Kidney glomerular epithelial cell (primary cell): ENCODE measurements at places on chromosomes 2 and 18.

GRCh38 chr18:31429623-31430022 is 17.9 kb upstream of the DSG3 start:
- DNase-seq = no peak

DNA sequence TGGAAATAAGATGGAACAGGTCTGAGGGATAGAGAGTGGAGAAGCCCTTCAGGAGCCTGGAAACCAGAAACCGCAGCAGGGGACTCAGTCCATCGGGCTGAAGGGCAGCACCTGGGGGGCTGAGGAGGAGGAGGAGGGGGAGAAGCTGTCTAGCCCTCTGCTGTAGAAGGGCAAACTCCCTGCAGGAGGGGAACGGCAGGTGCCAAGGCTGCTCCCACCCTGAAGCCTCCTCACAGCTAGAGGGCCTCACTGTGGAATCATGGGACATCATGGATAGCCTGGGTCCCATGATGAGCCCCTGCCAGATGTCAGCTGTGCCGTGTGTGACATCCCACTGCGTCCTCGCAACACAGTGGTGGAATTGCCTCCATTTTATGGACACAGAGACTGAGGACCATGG is 435 bp downstream of the MYO7B start:
- DNase-seq = no peak

- DNase-seq = no peak
Measured at GRCh38 chr2:464562-465309, 176.8 kb upstream of the ALKAL2 start.

DNA sequence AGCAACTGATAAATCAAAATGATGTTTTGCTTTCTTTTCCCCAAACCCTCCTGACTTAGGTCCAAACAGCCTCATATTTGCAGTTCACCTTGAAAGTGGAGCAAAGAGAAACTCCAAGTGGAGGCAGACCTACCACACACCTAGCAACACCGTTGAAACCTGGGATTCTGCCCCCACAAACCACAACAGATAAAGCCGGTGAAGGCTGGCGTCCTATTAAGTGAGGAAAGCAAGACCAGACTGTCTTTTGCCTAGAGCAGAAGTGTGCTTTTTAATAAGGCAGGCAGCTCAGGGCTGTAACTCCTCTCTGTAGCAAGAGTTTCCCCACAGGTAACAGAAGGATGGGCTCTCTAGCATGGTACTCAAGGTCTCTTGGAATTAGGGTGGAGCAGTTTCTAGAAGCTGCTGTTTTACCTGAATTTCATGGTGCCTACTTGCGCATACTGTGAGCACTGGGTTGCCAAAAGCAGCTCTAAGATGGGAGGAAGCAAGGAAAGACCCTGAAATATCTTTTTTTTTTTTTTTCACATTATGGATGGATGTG is 336.9 kb downstream of the BCL11A start:
- DNase-seq = no peak

- no peak for DNase-seq
Measured at GRCh38 chr18:50218432-50219197, 23.7 kb upstream of the MYO5B start.

DNA sequence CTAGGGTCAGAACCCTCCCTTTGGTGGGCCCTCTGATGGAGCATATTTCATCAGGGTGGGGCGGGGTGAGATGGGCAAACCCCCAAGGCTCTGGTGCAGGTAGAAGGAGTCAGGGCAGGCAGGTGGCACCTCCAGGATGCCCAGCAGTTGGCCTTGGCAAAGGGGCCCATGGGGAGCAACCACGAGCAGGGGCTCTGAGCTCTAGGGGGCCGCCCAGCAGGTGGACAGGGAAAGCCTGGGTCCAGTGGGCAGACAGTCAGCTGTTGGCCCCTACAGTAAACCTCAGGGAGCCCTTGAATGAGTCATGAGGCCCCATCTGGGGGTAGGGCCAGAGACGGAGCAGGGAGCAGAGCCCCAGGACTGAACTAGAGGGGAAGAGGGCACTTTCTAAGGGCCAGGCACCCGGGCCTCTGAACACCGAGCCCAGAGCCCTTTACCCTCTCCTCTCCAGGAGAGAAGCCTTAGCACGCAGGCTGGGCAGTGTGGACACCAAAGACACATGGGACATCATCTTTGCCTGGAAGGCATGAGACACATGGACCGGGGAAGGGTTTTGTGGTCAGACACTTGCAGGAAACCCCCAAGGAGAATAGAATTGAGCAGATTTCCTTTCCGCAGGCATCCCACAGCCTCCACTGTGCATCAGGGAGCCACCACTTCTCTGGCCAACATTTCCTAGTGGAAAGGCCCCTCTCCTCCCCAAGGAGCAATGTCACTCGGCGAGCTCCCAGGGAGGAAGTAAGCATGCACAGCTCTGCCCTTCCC is 257.3 kb downstream of the GLI2 start:
- DNase-seq = no peak

DNA sequence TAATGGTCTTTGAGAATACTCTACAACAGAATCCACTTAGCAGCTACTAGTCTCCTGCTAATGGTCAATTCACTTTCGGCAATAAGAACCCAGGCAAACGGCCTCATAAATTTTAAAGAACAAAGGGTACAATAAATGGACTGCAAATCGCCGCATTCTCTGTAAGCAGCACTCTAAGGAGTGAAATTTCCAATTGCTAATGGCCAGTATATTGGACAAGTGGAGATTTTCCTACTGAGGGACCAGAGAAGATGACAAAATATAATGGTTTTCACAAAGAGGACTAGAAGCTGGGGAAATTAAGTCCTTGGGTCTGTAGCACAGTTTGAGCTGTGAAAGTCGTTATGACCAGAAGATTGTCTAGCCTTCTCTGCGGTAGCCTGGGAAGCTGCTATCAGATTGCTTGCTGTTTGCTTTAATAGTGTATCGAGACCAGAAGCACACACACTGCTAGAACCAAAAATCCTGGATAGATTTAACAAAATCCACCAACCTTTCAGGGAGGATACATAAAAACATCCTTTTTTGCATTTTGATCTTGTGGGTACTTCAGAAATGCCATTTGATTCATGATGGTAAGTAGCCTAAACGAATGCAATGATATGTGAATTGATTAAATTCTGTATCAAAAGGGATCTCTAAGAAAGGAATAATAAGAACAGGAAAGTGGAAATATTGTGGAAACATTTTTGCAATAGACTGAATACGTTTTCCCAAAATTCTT is 53.6 kb upstream of the ATP8B1 start:
- DNase-seq = no peak

DNA sequence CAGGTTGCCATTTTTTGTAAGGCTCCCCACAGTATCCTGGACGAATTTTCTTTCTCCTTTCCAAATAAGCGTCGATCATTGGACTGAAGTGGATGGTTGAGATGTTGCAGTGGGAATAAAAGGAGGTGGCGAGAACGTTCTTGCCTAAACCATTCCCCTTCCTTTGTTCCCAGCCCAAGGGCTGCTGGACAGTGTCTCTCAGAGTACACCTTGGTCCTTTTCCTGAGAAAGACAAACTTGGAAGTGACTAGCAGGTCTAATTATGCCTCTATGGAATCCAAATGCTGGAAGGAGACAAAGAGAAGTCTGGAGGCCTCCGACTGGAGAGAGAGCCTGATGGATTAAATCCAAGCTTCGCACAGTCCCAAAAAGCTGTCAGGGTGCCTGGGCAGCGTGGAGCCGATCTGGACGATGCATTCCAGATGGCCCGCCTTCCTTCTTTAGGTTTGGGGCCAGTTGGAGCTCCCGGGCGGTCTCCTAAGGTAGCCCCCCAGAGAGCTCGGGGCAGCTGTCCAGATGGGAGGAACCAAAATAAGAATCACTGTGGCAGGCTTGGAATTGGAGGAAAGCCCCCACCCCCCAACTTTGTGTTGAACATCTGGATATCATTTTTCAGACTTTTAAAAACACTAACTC is 186.8 kb downstream of the TMEM247 start:
- no peak for DNase-seq

- DNase-seq = no peak
Measured at GRCh38 chr2:214630402-214631045, 179.0 kb downstream of the BARD1 start.

GRCh38 chr18:393574-393957 is 106.9 kb downstream of the COLEC12 start:
- no peak for DNase-seq

DNA sequence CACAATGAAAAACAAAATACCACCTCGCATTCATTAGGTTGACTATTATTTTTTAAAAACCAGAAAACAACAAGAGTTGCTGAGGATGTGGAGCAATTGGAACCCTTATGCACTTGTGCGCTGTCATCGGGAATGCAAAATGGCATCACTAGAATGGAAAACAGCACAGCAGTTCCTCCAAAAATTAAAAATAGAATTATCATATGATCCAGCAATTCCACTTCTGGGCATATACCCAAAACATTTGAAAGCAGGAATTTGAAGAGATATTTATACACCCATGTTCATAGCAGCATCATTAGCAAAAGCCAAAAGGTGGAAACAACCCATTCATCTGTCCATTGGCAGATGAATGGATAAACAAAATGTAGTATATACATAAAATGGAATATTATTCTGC is 11.9 kb upstream of the NMUR1 start:
- DNase-seq = no peak

- no peak for DNase-seq
Measured at GRCh38 chr2:186980787-186981550, 132.0 kb upstream of the ZSWIM2 start.

GRCh38 chr2:224136396-224136795 is 97.3 kb upstream of the SERPINE2 start:
- DNase-seq = no peak

DNA sequence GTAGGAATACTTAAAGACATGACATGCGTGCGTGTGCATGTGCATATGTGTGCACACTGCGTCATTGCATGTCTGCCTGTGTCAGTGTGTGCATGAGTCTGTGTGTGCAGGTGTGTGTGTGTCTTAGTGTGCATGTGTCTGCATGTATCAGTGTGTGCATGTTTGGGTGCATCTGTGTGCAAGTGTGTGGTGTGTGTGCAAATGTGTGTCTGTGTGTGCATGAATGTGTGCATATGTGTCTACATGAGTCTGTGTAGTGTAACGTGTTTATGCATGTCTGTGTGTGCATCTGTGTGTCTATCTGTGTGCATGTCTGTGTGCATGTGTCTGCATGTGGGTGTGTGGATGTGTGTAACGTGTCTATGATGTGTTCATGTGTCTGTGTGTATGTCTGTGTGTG is 30.5 kb downstream of the KCNG2 start:
- DNase-seq = no peak

DNA sequence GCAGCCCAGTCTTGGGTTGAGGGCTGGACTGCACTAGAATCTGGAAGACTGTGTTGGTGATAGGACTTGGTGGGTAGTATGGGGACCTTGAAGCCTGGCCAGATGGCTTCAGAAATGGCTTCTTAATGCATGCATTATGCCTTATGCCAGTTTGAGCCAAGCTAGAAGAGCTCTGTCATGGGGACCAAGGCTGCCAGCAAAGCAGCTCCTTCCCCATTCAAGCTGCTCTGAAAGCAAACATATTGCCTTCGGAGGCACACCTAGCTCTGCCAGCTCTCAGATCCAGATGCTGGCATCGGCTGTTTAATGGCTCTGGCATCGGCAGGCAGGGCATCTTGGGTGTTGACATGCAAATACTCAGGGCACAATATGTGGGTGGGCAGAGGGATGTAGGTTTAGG is 59.0 kb upstream of the IGFBP5 start:
- DNase-seq = no peak

GRCh38 chr2:171345971-171346722 is 87.6 kb downstream of the METTL8 start:
- no peak for DNase-seq

GRCh38 chr2:98835831-98836385 is 100.1 kb downstream of the CRACDL start:
- DNase-seq = no peak

GRCh38 chr2:219417374-219417773 is 803 bp upstream of the DES start:
- DNase-seq = no peak

DNA sequence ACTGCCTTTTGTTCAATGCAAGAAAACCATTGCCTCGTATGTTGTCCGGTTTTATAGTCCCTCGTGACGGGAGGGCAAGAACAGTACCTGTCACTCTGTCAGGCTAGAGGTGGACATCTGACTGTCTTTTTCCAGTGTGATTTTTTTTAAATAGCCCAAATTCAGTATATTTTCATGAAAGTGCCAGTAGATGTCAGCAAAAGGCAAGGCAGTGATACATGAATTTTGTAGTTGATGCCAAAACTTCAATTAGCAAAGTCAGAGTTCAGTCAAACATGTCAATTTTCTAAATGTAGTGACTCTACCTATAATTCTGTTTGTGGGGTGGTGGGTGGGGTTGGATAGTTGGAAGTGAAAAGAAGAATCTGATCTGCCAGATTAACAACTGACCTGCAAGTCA is 296.0 kb upstream of the MC4R start:
- no peak for DNase-seq

DNA sequence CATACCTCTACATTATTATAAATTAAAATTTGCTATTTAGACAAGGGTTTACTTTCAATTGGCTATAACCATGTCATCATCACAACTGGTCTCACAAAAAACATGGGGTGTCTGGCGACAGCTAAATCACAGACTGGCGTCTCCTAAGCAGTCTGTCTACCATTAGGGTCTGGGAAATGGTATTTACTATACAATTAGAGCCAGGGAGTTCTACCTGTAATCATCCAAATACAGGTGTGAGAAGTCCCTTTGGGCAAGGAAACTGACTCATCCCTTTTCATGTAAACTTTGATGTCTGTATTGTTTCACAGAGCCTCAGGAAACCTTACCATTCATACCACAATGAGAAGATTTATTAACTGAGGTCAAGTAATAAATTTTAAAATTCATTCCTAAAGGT is 126.7 kb downstream of the OLA1 start:
- no peak for DNase-seq

GRCh38 chr18:48974304-48975119 is 23.7 kb upstream of the SMAD7 start:
- DNase-seq = no peak

DNA sequence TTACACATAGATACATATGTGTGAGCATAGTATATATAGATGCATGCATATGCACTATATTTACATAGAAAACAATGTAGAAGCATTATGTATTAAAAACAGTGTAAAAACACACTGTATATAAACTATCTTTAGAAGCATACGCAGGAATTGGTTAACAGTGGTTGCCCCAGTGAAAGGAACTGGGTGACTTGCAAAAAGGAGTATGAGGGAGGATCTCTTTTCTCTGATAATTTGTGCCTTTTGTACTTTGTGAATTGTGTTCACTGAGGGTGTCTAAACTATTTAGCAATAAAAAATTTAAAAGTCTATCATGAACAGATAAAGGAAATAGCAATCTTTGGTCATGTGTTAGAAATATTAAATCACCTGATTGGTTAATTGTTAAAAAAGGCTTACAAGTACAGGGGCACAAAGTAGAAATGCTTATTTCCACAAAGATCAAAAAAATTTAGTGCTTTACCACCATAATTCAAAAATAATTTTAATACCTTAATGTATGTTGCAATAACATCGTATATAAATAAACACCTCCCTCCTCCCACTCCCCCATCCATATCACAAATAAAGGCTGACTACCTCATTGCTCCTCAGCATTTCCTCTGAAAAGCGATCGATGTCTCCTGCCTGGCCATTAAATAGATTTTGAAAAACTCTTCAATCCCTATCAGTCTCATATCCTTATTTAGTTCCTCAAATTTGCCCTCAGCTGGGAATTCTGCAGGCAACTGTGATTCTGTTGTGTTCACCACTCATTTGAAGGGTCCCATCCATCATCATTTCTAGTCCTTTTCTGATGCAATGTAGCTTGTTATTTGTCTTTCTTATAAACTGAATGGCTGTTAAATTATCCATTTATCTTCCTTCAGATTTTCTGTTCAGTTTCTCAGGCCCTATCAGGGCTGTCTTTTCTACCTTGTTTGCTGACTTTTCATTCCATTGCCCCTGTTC is 257.3 kb downstream of the AGPS start:
- no peak for DNase-seq
